Activated T-cell treated with anti-CD3 and anti-CD28 coated beads, Interleukin-2, amount 50 U/mL, for 1 hour (primary cell): ENCODE measurements at places on chromosomes 1 and 21.

DNA sequence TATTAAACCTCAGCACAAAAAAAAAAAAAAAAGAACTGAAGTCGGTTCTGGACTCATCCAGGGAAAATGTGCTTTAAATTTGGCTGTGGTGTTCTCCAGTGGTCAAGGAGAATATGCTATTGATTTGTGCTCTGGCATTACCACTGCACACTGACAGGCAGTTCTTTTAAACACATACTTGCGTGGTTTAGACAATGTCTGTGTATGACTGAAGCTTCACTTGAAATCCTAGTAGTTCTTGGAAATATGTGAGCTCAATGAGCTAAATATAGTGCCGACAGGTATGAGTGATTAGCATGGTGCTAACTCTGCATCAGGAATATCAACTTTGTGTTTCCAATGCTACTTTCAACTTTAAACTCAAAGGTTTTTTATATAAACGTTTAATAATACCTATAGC, 415.6 kb downstream of the SMYD3 start:
- no peak for DNase-seq

- no peak for DNase-seq
Observed at GRCh38 chr21:42082501-42083360, 11.6 kb downstream of the UMODL1 start.

GRCh38 chr21:35649186-35649585, 411.1 kb downstream of the SETD4 start:
- no peak for DNase-seq

- no peak for DNase-seq
Observed at GRCh38 chr1:77245830-77246229, 26.6 kb upstream of the PIGK start.

- DNase-seq = no peak
Observed at GRCh38 chr1:212973426-212973825, 23.1 kb downstream of the VASH2 start.

DNA sequence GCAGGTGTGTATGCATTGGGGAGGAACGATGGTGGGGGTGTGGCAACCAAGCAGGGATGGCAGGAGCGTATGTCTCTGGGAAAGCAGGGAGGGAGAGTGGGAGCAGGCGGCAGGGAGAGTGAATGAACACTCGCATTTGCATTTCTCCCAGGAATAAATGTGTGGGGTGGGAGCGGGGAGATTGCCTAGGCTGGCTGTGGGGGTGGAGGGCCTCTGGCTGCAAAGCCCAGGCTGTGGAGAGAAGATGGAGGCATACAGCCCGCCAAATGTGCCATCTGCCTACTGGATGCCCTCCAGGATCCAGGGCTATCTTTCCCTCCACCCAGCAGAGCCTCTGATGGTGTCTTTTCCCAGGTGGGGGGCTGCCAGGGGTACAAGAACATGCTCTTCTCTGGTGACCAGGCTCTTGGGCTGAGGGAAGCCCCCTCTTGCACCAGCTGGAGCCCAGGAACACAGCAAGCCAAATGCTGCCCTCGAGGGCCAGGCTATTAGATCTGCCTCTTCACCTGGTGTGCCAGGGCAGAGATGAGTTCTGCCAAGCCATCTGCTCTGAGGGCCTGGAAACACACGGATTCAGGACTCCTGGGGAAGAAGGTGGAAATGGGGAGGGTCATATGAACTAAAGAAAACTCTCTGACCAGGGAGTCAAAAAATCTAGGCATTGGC, 1.7 kb upstream of the OPTC start:
- no peak for DNase-seq

DNA sequence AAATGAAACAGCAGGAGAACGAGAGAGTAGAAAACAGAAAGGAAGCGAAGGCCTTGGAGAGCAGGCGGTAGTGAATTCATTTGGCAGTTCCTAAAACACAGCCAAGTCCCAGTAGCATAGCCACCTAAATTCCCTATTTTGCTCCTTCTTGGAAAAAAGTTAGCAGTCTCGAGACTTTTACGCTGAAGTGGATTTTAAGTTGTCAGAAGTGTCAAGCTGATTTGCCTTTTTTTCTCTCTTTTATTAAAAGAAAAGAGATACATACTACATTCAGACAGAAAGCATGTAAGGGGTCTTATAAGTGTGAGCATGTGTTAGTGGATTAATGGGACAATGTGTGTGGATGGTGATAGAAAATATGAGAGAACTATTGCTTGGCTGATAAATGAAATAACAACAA, 19.2 kb downstream of the NFIA start:
- no peak for DNase-seq

DNA sequence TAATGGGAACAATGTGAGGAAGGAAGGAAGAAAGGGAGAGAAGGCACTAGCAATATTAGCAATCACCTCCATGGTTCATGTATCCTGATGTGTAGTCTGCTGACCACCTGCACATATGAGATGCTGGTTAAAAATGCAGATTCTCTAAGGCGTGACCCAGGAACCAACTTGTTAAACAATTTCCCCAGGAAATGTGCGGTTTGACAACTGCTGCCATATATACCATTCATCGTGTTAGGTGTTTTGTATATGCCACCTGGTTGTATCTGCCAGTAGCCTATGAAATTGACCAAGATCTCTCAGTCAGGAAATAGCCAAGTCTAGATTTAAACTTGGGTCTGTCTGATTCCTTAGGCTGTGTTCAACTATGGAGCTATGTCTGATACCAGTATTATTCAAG, 4.1 kb downstream of the SEMA4A start:
- DNase-seq = no peak

DNA sequence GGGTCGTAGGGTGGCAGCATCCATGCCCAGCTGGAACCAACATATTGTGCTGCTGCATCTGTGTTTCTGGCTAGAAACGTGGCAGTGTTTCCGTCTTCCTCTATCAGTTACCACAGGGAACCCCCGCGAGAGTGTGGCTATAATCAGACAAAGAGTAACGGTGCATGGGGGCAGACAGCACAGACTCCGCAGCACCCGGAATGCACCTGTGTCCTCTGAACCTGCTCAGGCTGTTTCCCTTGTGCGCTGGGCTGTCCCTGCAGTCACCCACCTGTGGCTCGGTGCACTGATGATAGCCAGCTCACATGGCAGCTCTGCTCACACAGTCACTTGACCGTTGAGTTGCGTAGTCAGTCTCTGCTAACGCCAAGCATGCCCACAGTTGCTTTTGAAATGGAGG, 11.4 kb upstream of the PCBP3 start:
- DNase-seq = no peak

GRCh38 chr1:68442822-68443556, 6.8 kb downstream of the RPE65 start:
- DNase-seq = no peak

- DNase-seq = no peak
Observed at GRCh38 chr1:151977662-151978230, 15.9 kb downstream of the S100A10 start.

- no peak for DNase-seq
Observed at GRCh38 chr1:74731399-74732052, 1.3 kb downstream of the CRYZ start.

GRCh38 chr1:201450721-201451291, 18.2 kb downstream of the PHLDA3 start:
- no peak for DNase-seq

DNA sequence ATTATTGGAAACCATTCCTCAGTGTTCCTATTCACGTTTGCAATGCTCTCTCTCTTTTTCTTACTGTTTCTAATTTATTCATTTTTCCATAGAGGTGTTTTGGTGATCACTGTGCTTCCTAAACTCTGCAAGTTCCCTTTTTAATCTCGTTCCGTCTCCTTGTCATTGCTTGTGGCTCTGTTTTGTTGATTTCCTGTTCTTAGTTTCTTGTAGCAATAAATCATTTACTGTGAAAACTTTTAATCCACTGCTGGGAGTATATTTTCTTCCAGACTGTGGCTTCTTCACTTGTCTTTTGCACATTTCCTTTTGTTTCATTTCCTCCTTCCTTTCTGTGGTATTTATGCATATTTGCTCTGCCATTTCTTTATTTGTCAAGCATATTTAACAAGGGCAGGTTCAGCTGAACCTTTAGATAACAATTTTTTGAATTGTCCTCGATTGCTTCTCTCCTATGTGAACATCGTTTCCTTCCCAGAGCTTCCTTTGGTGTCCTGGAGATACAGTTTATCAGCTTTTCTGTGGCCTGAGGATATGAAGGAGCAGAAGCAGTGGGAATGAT, 3.6 kb downstream of the B3GALT5 start:
- no peak for DNase-seq

DNA sequence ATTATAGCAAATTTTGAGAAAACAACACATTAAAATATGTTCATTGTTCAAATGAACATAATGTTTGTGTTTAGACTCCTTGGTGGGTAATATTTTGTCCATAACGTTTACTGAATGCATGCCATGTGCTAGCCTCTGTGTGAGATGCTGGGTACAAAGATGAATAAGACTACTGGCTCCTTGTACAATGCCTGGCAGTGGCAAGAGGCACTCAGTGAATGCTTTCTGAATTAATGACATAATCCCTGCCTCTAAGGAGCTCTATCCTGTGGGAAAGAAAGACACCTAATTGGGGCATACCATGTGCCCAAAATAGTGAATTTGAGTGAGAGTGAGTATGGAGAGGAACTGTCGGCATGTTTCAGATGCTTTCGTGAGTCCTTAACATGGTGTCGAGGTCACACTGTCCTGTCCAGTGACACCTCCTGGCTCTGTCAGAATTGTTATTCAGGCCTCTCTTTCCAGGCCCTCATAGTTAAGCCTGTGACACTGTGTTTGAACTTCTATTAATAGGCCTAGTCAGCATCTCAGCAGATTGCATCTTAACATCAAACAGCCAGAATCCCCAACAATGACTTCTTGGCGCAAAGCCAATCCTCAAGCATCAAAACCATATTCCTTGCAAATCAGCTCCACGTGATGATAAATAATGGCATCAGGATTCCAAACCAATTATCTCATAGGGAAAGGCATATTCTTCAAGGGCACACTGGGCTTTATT, 32.8 kb upstream of the S1PR1 start:
- DNase-seq = no peak

- no peak for DNase-seq
Observed at GRCh38 chr1:212689758-212690529, 9.7 kb downstream of the BATF3 start.

- DNase-seq = no peak
Observed at GRCh38 chr21:41888749-41889376, 9.7 kb upstream of the PRDM15 start.

DNA sequence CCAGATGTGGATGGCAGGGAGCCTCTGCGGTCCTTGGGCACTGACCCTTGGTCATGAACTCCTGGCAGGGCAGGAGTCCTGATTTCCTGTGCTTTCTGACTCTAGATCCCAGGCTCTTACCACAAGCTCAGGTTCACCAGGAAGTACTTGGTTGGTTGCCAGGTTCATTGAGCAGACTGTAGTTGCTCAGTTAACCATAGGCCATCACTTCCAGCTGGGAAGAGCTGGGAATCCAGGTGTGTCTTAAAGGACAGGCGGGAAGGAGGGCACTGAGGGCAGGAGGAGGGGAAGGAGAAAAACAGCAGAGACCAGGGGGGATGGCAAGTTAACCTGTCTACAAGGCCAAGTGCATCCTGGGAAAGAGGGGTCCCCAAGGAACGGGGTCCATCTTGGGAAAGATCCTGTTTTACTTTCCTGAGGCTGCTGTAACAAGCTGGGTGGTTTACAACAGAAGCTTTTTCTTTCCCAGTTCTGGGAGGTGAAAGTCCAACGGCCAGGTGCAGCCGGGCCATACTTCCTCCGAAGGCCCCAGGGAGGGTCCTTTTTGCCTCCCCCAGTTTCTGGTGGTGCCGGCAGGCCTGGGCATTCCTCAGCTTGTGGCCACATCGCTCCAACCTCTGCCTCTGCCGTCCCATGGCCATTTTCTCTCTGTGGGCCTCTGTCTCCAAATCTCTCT, 11.6 kb downstream of the KCNAB2 start:
- DNase-seq = no peak

DNA sequence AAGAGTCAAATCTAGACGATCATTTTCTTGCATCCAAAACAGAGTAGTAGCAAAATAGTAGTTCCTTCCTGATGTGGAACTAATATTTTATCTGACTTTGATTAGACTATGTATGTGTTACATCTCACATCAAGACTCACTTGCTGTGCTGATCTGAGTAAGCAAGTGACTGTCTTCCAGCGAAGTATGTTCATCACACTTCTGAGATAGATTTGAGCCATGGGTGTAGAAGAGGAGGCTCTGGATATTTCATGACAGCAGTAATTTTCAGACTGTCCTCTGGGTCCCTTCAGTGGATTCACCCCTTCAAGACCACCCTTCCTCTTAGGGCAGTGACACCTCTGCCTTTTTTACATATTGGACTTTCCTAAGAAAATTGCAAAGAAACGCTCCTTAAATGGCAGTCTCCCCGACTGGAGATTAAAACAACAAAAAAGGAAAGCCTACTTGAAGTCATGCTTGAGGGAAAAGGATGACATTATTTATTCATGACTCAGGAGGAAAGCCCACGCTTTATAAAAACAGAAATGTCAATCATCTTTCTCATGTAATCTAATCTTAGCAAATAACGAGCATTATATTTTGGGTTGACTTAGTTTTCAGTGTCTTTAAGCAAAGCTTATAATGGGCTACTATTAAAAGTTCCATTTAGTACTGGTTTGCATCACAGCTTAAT, 22.8 kb downstream of the ATP1B1 start:
- no peak for DNase-seq

GRCh38 chr1:7199077-7199779, 414.0 kb downstream of the CAMTA1 start:
- DNase-seq = no peak

- DNase-seq = no peak
Observed at GRCh38 chr1:241918879-241919278, 38.7 kb upstream of the BECN2 start.
